ENCODE measurements at places on chromosomes 6 and 20.

DNA sequence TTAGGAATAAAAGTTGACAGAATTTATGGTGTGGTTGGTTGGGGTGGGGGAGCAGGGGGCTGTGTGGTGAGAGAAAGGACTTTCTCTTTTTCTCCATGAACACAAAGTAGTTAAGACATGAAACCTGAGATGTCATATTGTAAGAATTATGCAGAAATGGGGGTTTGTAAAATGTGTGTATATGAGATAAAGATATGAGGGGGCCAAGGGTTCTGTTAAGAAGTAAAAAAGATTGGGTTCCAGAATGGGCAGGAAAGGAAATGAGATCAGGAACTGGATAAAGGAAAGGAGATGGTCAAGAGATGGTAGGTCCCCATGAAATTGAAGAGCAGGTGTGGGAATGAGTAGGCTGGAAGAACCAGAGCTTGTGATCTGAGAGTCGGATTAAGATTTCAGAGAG, 9.7 kb downstream of the RNF146 start:
- no peak for DNase-seq

GRCh38 chr6:4577406-4577805, 198.8 kb upstream of the CDYL start:
- DNase-seq, result no peak

DNA sequence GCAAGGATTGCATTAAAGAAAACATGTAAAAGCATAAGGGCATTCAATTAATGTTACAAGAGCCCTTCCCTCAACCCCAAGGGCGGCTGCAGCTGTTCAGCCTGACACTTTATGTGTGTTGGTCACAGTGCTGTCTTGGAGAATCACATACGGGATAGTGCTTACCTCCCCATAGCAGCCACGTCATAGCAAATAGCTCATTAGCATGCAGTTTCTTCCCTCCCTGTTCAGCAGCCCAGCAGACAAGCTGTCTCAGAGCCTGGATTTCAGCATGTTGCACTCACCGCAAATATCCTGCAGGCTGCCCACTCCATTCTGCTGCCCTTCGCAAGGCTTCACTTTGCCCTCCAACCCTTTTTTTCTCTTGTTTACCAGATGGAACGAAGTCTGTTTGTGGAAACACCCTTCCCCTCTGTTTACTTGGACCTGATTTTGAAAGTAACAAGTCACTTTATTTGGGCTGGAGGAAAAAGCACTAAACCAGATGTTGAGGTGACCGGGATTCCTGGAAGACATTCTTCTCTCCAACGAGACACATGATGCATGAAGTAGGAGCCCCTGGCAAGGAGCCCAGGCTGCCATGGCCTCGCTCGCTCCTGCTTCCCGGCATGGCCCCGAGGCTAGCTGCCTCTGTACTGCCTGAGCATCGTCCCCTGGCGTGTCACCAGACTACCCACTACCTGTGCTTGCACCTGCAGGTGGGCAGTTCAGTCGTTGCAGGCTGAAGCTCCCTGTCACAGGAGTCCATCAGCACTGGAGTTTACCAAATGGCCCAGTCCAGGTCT, 151.6 kb upstream of the GMDS start:
- DNase-seq, result peak; percentile 14

GRCh38 chr6:84808491-84809061, 44.2 kb upstream of the TBX18 start:
- no peak for DNase-seq

DNA sequence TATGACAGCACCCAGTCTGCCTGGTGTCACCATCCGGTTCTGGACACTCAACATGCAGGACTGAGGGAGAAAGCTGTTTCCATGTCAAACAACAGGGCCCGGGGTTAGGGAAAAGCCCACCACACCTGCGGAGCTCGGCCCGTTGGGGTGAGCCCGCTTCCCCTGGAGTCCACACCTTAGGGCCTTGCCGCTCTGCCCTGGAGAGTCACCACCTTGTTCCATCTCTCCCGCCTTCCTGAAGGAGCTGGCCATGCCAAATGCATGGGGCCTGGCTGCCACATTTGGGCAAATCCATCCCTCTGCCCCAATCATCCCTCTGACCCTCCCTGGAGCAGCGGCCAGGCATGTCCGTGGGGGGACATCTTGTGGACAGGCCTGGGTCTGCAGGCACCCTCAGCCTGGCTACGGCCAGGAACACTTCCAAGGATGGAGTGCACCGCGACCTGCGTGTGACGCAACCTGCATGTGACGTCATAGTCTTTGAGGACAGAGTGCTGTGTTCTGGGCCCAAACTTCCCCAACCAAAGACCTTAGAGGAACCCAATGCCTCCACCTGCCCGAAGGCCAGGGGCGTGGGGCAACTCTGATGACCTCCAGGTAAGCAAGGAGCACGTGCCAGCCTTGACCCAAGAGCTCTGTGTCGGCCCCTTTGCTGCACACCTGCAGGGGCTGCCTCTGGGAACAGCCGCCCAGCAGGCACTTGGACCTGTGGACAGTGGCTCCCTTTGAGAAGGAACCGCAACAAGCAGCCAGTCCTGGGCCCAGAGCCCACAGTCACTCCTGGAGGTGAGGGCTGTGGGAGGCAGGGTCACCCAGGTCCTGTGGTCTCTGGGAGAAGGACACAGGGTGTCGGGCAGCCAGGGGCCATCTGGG, 1.7 kb downstream of the CABLES2 start:
- DNase-seq, result peak; percentile 29
